ENCODE measurements at places on chromosomes 1 and 21. TPM values are rescaled to one million over a fixed set of nuclear protein-coding genes. Genes with fewer than 3 reads are reported as not detected.

- H3K4me3 ChIP-seq = no peak overlapping the region
- H3K27me3 ChIP-seq = no peaks in the 10 kb centered on the region
- DNase-seq = no peak
- H3K27ac ChIP-seq = no peak overlapping the region
- H3K4me1 ChIP-seq = no peaks in the 10 kb centered on the region
- H3K36me3 ChIP-seq = peaks cover 47% of the 10 kb centered on the region
These were observed 25.5 kb upstream of the RBBP5 start for GRCh38 chr1:205147191-205147835.

DNA sequence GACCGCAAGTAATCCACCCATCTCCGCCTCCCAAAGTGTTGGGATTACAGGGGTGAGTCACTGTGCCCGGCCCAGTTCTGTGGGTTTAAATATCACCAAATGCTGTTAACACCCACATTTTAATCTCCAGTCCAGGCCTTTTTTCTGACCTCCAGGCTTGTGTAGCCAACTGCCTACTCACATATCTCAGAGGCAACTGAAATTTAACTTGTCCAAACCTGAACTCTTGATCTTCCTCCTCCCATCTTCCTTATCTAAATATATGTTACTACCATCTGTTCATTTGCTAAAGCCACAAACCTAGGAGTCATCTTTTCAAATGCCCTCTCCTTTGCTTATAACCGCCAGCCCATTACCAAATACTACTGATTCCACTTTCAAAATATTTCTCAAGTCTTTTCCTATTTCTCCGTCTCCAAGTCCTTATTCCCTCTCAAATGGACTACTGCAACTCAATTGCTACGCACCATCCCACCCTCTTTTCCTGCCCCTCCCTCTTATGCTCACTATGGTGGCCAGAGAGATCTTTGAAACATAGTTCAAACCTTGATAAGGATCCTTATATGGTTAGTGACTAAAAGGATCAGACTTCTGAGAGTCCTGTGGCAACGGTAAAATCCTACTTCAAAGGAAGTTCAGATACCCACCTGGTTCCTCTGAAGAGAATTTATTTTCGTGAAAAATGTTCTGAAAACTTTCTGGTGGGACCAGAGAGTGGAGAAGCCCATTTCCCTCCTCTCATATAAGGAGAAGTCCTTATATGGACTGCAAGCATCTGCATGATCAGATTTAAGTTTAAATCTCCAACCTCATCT lies 78.5 kb upstream of the CDC42BPA start:
- no peak overlapping the region for H3K4me3 ChIP-seq
- H3K27me3 ChIP-seq = no peaks in the 10 kb centered on the region
- no peaks in the 10 kb centered on the region for H3K4me1 ChIP-seq
- no peak for DNase-seq
- no peak overlapping the region for H3K27ac ChIP-seq
- H3K36me3 ChIP-seq = no peaks in the 10 kb centered on the region

- no peaks in the 10 kb centered on the region for H3K4me1 ChIP-seq
- H3K27ac ChIP-seq = no peak overlapping the region
- H3K4me3 ChIP-seq = no peak overlapping the region
- DNase-seq = no peak
These were observed 17.9 kb upstream of the MPL start for GRCh38 chr1:43319766-43320165.

DNA sequence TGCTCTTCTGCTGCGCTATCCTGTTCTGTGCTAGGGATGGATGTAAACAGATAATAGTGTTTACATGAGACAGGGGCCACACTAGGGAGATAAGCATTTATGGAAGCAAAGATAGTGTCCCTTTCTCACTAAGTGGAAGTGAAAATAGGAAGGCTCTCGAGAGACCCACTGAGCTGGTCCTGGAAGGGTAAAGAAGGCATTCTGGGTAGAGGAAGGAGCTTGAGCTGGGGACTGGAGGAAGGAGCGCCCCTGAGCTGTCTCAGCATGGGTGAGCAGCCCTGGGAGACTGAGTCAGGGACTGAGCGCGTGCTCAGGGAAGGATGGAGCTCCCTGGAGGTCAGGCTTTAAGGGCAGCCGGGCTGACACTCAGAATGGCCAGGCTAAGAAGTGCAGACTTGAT lies 93.3 kb downstream of the IGSF21 start:
- H3K36me3 ChIP-seq = no peaks in the 10 kb centered on the region
- peaks cover 10% of the 10 kb centered on the region for H3K27me3 ChIP-seq
- no peak overlapping the region for H3K4me3 ChIP-seq
- no peak for DNase-seq

DNA sequence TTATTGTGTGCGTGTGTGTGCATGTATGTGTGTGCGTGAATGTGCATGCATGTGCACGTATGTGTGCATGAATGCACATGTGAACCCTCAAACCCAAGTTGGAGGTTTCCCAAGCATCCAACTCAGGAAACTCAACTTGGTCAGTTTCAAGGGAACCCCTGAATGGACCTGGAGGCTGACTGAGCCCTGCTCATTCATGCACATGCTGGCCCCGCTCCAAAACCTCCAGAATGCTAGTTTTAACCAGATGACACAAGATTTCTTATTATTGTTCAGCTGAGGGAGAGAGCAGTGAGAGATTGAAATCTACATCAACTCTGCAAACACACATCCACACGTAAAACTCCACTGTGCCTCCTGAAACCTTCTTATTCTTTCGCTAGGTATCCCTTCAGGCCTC lies 104.4 kb downstream of the OMA1 start:
- H3K36me3 ChIP-seq = no peaks in the 10 kb centered on the region
- no peak for DNase-seq
- no peak overlapping the region for H3K4me3 ChIP-seq
- no peaks in the 10 kb centered on the region for H3K27me3 ChIP-seq
- no peaks in the 10 kb centered on the region for H3K4me1 ChIP-seq

DNAH14 gene
- total RNA-seq = 0.27 TPM

SIPA1L2 gene
- 1.8 TPM for total RNA-seq

Measured in CD4-positive, alpha-beta T cell (primary cell).